Tracheal epithelial cell (primary cell): ENCODE measurements at places on chromosomes 3 and 15. TPM values are rescaled to one million over a fixed set of nuclear protein-coding genes. Genes with fewer than 3 reads are reported as not detected.

Gene UPK1B
- total RNA-seq = 13.0 and 47.5 TPM in 2 replicates

Gene TUSC7
- total RNA-seq = not detected in 2 replicates

Gene IL17RB
- total RNA-seq = 1.2 TPM in 1 of 2 replicates, not detected in the other

Gene STRIT1
- total RNA-seq = not detected in 2 replicates

Gene ITPKA
- total RNA-seq = 1.5 and 1.9 TPM in 2 replicates

Gene KNG1
- total RNA-seq = not detected in 2 replicates

Gene DISP2
- total RNA-seq = under 0.01 TPM in 2 replicates

Gene LDHAL6B
- total RNA-seq = not detected in 2 replicates

Gene LMAN1L
- total RNA-seq = 0.21 TPM in 1 of 2 replicates, not detected in the other

Gene THRB
- 5.1 and 10.0 TPM in 2 replicates for total RNA-seq

Gene ARGFX
- total RNA-seq = not detected in 2 replicates

Gene CEP63
- total RNA-seq = 6.8 and 9.2 TPM in 2 replicates

Gene NIPA2
- 50.9 and 71.8 TPM in 2 replicates for total RNA-seq

Gene THAP10
- total RNA-seq = 0.64 and 0.72 TPM in 2 replicates

Gene CPA3
- total RNA-seq = not detected in 2 replicates

Gene CCDC80
- 3.0 and 26.5 TPM in 2 replicates for total RNA-seq

Gene PLSCR4
- 0.21 and 0.48 TPM in 2 replicates for total RNA-seq

Gene RLBP1
- 0.96 TPM in 1 of 2 replicates, not detected in the other for total RNA-seq

Gene B3GALNT1
- 6.7 and 7.9 TPM in 2 replicates for total RNA-seq

Gene MCTP2
- total RNA-seq = 22.0 and 22.2 TPM in 2 replicates

Gene SLC12A8
- total RNA-seq = 20.7 and 28.7 TPM in 2 replicates

Gene COL7A1
- total RNA-seq = 124 and 273 TPM in 2 replicates

Gene FGD5
- total RNA-seq = under 0.01 and 0.96 TPM in 2 replicates

Gene CYP1A1
- 0.64 and 3.4 TPM in 2 replicates for total RNA-seq

Gene ALDH1A2
- total RNA-seq = 0.64 and 2.7 TPM in 2 replicates

Gene CNTN6
- total RNA-seq = not detected in 2 replicates

Gene NGRN
- total RNA-seq = 95.4 and 121 TPM in 2 replicates

Gene CCDC66
- 13.0 and 14.5 TPM in 2 replicates for total RNA-seq

Gene CDC25A
- 3.8 and 4.3 TPM in 2 replicates for total RNA-seq

Gene GOLGA8Q
- total RNA-seq = 0.64 TPM in 1 of 2 replicates, not detected in the other

Gene SLC28A1
- total RNA-seq = not detected in 2 replicates

Gene SPRED1
- total RNA-seq = 17.1 and 17.7 TPM in 2 replicates

Gene CYP8B1
- not detected in 2 replicates for total RNA-seq
